ENCODE measurements at places on chromosomes 13 and 19.

DNA sequence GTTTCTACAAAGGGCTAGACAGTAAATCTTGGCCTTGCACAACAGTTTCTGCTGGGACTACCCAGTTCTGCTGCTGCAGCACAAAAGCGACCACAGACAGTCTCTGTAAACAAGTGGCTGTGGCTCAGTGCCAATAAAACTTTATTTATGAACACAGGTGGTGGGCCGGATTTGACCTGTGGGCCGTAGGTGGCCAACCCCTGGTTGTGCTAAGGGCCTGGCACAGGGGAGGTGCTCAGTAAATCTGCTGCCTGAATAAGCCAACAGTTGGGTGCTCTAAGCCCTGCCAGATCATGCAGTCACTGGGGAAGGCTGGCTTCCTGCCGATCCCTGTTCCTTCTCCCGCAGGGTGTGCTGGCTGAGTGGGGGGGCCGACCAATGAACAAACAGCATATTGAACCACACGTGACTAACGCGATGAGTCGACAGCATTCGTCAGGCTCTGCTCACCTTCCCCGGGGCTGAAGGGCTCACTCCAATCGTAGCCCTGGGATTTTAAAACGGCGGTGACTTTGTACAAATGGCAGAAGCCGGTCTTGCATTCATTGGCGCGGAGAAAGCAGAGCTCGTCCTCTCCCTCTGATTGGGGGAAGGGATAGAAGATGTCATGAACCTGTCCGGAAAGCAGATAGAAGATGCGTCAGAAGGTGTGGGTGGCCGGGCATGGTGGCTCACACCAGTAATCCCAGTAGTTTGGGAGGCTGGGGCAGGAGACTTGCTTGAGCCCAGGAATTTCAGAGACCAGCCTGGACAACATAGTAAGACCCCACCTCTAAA, 24.3 kb upstream of the MYDGF start:
- DNase-seq = peak; percentile 82

- DNase-seq = no peak
Observed at GRCh38 chr19:58514564-58515022, 2.8 kb upstream of the SLC27A5 start.

- no peak for DNase-seq
Observed at GRCh38 chr19:8302357-8302691, 5.8 kb downstream of the CD320 start.

DNA sequence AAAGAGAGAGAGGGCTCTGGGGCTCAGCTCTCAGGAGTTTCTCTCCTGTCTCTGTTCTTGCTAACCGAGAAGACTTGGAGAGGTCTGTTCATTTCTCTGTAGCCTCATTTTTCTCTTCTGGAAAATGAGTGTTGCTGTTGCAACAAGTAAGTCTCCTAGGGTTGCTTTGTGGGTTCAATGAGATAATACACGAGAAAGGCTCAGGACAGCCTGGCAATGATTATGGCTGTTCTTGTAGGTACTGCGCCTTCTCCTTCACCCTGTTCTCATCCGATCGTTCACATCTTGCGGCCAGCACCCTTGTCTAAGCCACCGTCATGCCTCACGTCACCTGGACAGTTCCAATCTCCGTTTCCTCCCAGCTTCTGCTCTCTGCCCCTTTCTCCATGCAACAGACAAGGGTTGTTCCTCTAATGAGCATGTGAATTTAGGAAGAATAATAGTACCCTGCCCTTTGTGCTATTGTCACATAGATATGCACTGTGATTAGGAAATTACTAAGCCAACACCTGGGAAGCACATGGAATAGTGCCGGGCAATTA, 4.2 kb downstream of the C5AR1 start:
- no peak for DNase-seq

DNA sequence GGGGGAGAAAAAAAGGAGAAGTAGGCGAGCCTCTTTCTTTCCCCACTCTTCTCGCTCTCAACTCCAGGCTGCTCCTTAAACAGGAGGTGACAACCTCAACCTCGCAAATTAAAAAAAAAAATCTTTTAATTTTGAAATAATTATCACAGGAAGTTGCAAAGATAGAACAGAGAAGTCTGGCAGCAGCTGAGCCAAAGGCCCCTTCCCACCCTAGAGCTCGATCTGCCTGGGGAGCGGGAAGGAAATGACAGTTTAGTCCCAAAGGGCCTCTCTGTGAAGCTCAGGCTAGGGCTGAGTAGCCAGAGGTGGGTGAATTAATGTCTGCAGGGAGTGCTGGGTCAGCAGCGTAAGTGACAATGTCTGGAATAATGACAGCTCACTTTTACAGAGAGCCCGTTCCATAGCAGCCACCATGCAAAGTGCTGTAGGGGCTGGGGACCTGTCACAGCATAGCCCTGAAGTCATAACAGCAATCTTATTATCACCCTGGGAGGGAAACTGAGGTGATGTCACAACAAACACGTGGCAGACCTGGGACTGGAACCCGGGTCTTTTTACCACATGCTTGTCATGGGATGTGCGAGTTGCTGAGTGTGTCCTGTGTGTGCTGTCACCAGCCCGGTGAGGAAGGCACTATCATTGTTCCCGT, 8.8 kb upstream of the CD22 start:
- no peak for DNase-seq

GRCh38 chr13:95485045-95485517, 67.4 kb upstream of the CLDN10 start:
- peak; percentile 5 for DNase-seq

DNA sequence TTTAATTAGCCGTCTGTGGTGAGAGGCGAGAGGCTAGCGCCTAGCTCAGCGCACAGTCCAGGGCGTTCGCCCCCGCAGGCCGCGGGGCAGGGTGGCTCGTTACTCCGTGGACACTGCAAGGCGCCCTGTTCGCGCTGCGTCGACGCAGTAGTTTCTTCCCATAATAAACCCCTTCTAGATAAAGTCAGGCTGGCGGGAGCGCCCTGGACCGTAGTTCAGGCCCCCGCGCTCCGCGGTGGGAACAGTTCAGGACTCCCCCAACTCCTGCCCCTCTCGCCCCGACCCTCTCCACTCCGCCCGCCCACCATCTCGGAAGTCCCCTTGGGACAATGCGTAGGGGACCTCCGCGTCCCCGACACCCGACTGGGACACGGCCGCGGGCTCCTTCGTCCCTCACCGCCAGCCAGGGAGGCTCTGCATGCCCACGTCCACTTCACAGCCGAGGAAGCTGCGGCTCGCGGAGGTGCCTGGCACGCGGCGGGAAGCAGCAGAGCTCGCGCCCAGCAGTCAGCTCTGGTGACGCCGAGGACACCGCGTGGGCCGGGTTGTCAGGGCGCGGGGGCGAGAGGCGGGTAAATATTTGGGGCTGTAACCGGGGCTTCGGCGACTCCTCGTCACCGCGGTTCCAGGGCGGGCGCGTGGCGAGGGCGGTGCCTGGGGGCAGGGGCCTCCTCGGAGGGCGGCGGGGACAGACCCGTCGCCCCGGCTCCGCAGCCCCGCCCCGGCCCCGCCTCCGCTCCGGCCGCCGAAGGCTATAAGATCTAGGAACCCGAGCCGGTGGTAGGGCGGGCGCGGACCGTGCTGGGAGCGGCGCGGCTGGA, at the start of gene RGCC:
RGCC (plus strand) TSS at position 783 of the 821 bp plus-strand sequence. CDS start 158 bp downstream, outside the sequence.
- DNase-seq = peak; percentile 45

GRCh38 chr13:110493613-110494012, 67.9 kb downstream of the RAB20 start:
- DNase-seq = no peak

DNA sequence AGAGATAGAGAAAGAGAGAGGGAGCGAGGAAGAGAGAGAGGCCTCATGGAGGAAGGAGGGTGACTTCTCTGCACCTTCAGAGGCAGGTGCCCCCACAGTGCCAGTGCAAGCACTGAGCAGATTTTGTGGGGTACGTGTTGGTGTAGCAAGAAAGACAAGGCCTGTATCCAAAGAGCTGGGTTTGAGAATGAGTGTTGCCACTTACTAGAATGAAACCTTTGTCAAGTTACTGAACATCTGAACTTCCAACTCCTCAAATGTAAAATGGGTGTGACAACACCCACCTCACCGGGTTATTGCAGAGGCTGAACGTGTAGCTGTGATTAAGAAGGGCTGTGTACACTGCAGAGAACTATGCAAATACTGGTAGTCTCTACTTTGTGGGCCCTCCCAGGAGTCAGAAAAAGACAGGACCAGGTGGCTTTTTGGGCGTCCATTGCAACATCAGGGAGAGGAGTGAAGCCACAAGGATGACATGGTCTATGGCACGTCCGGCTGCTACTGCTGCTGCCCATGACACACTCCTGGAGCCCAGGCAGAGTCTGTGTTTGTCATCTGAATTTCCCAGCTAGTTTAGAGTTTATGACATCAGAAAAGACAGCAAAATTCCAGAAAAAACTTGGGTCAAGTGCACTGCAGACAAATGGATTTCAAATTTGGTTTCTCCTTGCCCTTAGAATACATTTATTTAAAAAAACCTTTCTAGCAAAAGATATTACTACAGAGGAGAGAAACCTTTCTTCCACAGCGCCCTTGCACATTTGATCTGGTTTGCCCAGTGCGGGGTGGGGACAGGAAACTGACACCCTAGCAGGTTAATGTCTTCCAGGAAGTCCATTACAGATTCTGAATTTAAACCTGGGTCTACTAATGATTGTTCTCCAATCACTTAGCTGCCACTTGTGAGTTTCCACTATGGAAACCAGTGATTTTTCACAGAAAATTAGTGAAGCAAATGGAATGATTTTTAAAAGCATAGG, 54.0 kb upstream of the ATP12A start:
- DNase-seq = no peak

DNA sequence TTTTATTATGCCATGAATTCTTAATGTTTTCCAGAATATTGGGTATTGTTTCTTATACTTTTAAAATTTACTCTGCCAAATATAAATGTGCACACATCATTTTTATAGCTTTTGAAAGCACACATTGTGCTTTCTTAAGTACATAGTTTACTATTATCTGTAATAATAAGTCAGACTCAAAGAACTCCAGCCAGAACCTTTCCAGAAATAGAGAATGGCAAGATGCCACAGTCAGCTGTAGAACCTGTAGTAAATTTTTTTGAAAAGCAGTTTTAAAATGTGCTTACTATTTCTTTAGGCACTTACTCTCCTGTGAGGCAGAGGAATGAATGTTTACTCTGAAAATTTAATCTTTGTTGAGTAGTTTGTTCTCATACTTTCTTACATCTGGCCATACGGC, 1287.1 kb downstream of the PCDH9 start:
- DNase-seq = no peak

- DNase-seq = no peak
Observed at GRCh38 chr19:12967907-12968306, 1.5 kb upstream of the DAND5 start.

DNA sequence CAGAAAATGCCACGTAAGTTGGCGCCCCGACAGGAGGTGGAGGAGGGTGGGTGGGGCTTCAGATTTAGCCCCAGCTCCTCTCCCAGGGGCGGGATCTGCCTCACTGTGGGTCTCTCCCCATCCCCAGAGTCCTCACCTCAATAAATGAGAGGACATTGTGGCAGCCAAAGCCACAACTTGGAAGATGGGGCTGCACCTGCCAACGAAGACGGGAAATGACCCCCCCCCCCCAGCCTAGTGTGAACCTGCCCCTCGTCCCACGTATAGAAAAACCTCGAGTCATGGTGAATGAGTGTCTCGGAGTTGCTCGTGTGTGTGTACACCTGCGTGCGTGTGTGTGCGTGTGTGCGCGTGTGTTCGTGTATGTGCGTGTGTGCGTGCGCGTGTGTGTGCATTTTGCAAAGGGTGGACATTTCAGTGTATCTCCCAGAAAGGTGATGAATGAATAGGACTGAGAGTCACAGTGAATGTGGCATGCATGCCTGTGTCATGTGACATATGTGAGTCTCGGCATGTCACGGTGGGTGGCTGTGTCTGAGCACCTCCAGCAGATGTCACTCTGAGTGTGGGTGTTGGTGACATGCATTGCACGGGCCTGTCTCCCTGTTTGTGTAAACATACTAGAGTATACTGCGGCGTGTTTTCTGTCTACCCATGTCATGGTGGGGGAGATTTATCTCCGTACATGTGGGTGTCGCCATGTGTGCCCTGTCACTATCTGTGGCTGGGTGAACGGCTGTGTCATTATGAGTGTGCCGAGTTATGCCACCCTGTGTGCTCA, 1.5 kb upstream of the TRAPPC5 start:
- DNase-seq = no peak

DNA sequence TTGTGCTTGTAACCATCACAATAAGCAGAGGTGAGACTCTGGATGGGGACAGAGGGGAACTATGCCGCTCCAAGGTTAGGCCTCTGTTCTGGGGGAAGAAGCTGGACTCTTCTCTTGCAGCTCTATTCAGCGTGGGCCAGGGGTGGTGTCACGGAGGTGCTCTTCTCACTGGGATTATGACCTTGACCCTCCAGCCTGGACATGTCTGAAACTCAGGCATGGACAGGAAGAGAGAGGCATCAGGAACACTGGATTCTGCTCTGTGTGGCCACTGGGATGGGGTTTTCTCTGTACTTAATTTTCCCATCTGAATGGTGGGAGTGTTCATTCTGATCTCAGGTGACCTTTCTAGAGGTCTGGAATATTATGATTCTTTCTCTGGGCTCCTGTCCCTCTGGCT, 7.6 kb downstream of the MEGF8 start:
- DNase-seq = no peak

- DNase-seq = peak; percentile 26
Observed at GRCh38 chr13:74966814-74967424, 515.0 kb downstream of the TBC1D4 start.

DNA sequence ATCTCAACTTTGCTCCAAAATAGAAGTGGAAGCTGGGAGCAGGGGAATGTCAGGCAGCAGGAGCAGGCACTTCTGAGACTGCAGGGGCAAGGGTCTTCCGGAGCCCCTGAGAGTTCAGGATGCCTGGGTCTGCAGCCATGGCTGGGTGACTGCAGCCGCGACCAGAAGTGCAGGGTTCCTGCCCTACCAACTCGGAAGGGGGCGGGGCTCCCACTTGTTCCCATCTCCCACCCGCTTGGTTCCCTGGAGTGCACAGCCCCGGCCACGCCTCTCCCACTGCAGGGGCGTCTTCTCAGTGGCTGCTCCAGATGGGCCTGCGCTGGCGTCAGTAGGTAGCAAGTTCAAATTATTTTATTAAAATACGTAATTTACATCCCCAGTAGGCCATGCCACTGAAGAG, 1631.7 kb downstream of the OLFM4 start:
- DNase-seq = no peak

DNA sequence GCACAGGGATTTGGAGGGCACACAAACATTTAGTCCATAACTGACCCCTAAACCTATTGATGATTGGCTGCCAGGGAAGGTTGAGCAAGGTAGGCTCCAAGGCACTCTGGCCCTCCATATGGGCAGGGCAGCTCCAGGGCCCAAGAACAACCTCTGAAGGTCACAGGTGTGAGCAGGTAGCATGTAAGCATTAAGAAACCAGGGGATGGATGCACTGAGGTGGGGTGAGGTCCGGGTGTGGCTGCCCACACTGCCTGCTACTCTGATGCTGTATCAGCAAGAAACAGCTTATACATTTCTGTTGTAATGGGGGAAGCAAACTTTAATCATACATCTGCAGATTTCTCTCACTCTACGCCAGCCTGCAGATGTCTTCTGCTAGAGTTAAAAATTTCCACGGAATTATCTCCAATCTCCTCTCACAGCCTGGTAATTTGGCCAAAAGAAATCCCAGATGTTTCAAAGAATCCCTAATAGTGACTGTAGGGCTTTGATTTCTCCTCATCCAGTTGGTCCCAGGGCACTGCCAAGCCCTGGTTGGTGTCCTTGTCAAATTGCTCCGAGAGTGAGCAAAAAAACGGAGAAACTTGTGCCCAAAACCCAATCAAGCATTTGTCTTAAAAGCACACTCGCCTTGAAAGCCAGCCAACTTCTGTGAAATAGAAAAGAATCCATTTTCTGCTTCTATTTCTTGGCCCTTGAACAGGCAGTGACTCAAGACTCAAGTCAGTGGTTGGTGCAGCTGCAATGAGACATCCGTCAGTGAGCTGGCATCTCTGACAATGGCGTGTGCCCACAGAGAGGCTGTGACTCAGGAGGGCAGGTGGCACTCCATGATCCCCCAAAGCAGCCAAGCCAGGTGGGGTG, 72.5 kb upstream of the MRI1 start:
- DNase-seq = peak; percentile 26

GRCh38 chr19:49441210-49441959, at the start of gene SLC17A7:
Gene SLC17A7 (minus strand): TSS chr19:49441527. CDS start chr19:49441379, 148 bp downstream.
- no peak for DNase-seq

Measured in fibroblast of skin of scalp (primary cell).